ENCODE measurements at places on chromosomes 2 and 18.

GRCh38 chr2:234691968-234692955, 195.4 kb upstream of the ARL4C start:
- no peak for DNase-seq

DNA sequence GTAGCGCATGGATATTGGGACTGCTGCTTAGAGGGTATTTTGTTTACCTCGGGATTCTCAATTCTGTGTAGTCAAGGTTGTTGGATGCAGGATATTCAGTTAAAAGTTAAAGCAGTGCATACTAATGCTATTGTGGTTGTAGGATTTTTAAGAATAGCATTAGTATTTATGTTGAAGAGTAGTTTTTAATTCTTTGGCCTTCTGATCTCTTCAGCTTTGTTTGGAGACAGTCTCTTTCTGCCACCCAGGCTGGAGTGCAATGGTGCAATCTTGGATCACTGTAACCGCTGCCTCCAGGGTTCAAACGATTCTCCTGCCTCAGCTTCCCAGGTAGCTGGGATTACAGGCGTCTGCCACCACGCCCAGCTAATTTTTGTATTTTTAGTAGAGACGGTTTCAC, 1.5 kb downstream of the RHBDD1 start:
- no peak for DNase-seq

DNA sequence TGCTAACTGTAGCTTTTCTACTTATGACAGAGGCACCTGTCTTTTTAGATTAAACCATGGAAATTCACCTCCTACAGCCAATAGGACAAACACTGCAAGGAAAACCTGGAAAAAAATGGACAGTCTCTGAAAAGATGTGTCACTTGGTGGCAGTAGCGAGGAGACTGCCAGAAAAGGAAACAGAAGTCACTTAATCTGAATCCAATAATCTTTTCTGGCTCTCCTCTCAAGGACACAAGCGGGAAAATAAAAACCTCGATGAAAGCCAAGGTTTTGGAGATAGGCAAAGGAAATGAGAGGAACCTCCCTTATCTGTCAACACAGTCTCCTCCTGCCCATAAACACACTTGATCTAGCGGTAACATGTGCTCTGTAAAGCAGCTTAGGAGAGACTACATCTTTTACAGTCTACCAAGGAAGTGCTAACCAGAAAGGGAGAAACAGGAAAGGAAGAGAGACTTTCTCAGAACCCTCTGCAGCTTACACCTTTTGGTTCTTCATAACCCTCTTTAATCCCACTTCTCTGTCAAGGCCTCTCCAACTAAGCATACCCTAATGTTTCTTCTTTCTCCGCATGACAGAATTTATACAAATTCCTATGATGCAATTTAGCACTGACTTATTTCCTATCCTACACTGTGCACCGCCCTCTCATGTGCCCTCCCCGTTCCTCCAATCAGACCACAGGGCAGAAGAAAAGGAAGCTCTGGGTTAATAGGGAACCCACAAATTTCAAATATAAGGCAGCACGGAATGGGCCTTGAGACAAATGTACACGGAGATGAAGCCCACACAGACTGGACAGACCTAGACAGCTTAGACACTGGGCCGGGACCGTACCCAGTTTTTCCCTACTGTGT, 52.8 kb downstream of the CLASP1 start:
- peak; percentile 33 for DNase-seq

- no peak for DNase-seq
Measured at GRCh38 chr18:57249179-57249578, 102.3 kb downstream of the BOD1L2 start.

DNA sequence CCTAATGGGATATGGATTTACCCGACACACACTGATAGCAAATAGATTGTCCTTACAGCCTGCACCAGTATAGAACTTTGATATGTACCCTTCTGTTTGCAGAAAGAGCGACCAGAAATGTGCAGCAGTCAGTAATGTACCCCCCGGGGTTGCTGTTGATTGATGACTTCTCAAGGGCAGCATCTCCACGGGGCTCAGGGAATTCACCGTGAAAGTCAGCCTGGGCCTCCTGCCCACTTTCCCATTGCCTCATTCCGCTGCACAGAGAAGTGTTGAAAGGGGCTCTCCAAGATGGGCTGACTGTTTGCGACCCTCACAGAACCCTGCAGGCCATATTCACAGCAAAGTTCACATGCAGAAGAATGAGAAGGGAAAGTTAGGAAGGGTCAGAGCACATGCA, 241.3 kb downstream of the PRKCE start:
- no peak for DNase-seq

- no peak for DNase-seq
Measured at GRCh38 chr18:56330366-56331110, 307.9 kb downstream of the TXNL1 start.

DNA sequence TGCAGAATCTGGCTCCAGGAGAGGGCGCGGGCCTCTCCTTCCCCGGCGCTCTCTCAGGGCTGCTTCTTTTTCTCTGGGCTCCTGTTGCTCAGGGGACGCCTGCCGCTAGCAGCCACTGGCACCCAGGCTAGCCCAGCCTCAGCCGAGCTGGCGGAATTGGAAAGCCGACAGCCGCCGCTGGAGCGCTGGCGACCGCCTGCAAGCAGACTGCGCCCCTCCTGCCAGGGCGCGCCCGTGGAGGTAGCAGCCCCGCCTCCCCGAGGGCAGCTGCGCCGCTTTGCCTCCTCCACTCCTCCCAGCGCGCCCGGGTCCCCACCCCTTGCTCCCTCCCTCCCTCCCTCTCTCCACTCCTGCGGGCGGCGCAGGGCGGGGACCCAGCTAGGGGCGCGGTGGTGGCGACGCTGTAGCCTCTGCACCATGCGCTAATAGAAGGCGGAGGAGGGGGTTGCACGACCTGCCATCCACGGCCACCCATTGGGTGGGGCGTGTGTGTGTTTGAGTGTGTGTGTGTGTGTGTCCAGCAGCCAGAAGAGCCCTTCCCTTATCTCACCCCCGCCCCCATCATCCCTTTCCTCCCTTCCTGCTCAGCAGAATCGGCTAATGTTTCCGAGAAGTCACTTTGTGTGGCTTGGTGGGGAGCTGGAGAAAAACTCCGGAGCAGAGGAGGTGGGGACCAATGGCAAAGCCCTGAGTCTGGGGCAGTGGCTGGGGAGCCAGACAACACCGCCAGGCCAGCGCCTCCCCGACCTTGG, at the start of gene SCN9A:
TSS of gene SCN9A (minus strand) at position 209 of the 752 bp plus-strand sequence. CDS start 64,188 bp downstream, outside the sequence.
- no peak for DNase-seq

- no peak for DNase-seq
Measured at GRCh38 chr18:55787536-55788073, 199.6 kb upstream of the TCF4 start.

GRCh38 chr2:133270550-133270949, 297.7 kb downstream of the NCKAP5 start:
- DNase-seq: no peak

DNA sequence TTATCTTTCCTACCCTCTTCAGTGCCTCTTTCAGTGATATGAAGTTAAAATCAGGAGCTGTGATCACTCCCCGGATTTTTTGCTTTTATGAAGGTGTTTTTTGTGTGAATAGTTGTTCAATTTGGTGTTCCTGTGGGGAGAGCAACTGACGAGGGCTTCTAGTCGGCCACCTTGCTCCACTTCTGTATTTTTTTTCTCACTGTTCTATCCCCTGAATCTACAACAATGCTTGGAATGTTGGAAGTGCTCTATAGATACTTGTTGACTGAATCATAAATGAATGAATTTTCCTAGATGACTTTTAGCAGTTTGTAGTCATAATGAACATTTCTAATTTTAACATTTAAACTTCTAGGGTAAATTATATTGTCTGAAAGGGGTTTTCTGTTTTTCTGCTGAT, 247.3 kb downstream of the ZNF385B start:
- no peak for DNase-seq

GRCh38 chr2:227861011-227861410, 10.4 kb upstream of the DAW1 start:
- no peak for DNase-seq

DNA sequence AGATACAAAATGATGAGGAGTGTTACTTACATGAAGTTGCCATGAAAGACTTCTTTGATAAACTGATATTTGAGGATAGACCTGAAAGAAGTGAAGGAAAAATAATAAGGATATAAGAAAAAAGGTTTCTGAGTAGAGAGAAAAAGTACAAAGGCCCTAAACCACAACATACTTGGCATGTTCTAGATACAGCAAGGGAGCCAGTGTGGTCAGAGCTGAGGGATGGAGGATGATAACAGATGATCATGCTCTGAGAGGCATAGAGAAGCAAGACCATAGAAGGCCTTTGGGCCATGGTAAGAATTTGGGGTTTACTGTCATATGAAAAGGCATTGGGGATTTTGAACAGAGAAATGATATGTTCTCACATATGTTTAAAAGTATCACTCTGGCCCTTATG, 424.1 kb upstream of the CHST9 start:
- DNase-seq: no peak

- no peak for DNase-seq
Measured at GRCh38 chr2:213101692-213102460, 49.5 kb downstream of the IKZF2 start.

GRCh38 chr2:85578243-85579180, 1.1 kb downstream of the VAMP8 start:
- DNase-seq: no peak

- DNase-seq: peak; percentile 84
Measured at GRCh38 chr2:143258126-143258892, 129.1 kb downstream of the ARHGAP15 start.

DNA sequence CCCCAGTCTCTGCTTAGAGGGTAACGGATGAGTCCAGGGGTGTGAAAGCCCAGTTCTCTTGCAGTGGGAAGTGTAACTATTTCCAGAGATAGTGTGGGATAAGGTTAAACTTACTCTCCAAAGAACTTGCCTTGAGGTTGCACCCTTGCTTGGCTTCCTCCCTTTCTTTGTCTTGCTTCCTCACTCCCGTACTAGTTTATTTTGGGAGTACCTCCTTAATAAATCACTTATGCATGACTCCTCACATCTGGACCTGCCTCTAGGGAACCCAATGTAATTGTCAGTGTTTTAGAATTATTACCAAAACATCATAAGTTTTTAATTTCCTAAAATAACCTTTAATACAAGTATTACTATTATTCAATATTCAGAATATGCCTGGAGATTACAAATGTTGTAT, 35.2 kb downstream of the CPO start:
- DNase-seq: no peak

GRCh38 chr2:67565761-67566160, 168.6 kb downstream of the ETAA1 start:
- no peak for DNase-seq

DNA sequence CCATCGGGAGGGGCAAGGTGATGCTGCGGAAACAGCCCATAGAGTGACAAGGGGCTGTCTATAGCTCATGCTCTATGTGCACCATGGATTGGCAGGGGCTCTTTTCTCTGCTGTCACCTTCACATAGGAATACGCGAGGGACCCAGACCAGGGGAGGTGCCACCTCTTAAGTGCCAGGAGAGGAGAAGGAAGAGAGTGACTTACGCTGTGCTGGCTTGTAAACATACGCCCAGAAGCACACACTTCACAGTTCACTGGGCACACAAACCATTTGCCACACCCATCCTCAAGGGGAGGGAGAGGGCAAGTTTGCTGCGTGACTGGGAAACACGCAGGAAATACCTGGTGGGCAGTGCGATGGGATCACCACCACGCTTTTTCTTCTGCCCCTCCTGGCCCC, 65.1 kb upstream of the GPR45 start:
- no peak for DNase-seq

- DNase-seq: no peak
Measured at GRCh38 chr2:71839826-71840225, 307.8 kb downstream of the CYP26B1 start.

DNA sequence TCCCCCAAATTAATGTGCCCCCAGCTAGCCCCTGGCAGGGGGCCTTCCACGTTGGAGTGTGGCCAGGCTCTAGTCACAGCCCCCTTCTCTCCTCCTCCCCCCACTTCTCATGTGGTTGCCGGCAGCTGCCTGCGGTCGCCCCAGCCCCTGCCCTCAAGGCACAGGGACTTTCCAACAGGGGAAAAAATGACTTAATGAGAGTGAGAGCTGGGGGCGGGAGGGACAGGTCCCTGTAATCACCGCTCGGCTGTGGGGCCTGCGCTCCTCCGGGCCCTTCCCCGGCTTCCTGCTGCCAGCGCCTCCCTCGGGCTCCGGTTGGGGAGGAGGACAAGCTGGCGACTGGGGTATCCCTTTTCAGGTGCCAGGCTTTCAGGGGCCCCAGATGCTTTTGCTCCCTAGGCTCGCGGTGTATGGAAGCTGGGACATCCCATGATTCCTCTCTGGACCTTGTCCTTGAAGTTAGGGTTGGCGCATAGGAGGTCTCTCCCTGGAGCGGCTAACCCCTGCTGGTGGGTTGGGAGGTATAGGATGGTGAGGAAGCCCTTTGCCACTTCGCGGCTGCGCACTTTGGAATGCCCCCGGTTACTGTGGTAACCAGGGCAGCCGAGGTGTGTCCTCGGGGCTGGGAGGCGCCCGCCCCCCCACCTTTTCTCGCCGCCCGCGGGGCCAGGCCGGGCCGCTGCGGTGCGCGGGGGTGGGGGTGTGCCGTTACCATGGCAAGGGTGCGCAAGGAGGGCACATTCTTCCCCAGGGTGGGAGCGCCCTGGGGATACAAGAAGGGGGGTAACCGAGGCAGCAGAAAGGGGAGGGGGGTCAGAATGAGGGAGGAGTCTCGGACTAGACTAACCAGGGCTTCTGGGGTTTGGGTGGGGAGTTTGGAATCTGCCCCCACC, 16.1 kb downstream of the WNT10A start:
- DNase-seq: peak; percentile 91

DNA sequence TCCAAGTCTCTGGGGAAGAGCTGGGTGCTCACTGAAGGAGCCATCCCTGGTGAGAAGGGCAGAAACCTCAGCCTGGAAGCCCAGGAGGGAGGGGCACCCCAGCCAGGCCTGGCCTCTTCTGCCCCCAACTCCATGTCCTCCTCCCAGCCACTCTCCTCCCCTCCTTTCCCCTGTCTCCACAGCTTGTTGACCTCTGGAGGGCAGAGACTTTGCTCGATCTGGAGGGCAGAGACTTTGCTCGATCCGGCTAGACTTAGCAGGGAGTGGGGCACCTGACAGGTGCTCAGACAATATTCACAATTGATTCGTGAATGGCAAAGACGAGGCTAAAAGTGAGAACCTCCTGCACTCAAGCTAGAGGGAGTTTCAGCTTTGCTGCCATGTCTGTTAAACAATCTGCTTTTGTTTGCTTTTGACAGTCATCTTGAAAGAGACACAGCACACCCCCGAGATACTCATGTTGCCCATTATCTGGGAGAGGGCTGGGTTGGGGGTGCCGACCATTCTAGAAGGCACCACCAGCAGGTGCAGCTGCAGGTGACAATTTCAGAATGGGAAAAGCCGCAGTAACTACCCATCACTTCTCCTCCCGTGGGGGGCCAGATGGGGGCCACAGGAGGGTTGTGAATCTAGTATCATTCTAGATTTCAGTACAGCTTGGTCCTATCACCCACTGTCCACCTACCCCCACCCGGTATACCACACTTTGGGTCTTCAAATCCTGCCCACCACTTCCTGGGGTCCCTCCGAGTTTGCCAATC, 54.8 kb downstream of the DNMT3A start:
- DNase-seq: no peak

GRCh38 chr18:11862468-11863137, 11.4 kb downstream of the CHMP1B start:
- DNase-seq: no peak

GRCh38 chr2:184336688-184337087, 261.6 kb upstream of the ZNF804A start:
- no peak for DNase-seq

Measured in CD4-positive, alpha-beta T cell treated with Interferon alpha-2 for 1 hour (primary cell).